ENCODE measurements at places on chromosomes 2 and 18.
A peak's percentile ranks its signal among the peaks of the same experiment; 100 is the strongest.

GRCh38 chr18:1246827-1247226 lies 342.2 kb downstream of the ADCYAP1 start:
- DNase-seq = no peak

GRCh38 chr2:57516698-57517340 lies 529.8 kb upstream of the VRK2 start:
- peak; percentile 55 for DNase-seq

GRCh38 chr2:164436131-164436530 lies 185.2 kb downstream of the GRB14 start:
- no peak for DNase-seq

GRCh38 chr2:206158563-206159345 lies 490 bp downstream of the NDUFS1 start:
- no peak for DNase-seq

GRCh38 chr2:121360566-121361300 lies 75.7 kb upstream of the TFCP2L1 start:
- no peak for DNase-seq

DNA sequence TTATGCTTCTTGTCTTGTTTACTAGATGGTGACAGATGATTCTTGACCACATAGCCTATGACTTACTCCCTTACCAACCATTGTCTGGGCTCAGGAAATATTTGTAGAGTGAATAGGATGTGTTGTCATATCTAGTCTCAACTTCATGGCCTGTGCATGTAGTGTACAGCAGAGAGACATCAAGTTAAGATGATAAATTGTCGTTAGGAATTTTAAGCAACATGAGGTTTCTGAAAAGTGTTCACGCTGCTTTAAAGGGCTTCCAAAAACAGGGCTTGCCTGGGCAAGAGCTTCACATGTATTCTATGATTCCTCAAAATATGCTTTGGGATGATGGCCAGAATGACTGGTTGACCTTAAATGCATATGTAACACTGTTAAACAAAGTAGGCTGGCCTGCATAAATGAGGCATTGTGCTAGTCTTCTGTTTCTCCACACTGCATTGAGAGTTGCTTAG lies 424.0 kb downstream of the RND3 start:
- no peak for DNase-seq

DNA sequence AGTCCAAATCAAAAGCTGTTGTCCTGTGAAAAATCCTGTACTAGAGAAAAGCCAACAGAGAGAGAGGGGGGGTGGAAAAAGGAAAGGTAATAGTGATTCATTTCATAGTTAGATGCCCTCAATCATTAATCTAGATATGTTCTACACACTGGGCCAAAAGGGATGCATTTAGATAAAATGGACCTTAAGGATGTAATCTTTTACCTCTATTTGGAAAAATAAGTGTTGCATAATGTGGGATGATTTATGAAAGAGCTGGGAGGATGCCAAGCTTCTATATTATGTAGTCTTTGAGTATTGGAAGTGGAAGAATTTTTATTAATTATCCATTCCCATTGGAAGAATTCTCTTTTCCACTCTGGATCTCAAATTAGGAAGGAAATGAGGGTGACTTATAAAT lies 480.5 kb upstream of the ZEB2 start:
- no peak for DNase-seq

DNA sequence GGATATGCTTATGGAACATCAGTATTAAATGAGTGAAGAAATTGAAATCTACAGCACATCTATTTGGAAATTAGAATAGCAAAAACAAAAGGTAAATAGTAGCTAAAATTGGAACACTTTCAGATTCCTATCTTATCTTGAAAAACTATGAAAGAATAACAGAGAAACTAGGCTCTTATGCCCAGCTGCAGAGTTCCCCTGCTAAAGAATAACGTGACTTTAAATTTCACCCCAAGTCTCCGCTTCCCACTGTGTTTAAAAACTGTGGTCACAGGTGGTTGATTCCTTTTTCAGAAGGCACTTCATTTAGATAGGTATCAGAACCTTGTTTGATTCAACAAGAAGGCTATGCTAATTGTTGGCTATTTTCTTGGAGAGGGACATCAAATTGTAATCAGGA lies 30.1 kb downstream of the ARHGAP28 start:
- no peak for DNase-seq

DNA sequence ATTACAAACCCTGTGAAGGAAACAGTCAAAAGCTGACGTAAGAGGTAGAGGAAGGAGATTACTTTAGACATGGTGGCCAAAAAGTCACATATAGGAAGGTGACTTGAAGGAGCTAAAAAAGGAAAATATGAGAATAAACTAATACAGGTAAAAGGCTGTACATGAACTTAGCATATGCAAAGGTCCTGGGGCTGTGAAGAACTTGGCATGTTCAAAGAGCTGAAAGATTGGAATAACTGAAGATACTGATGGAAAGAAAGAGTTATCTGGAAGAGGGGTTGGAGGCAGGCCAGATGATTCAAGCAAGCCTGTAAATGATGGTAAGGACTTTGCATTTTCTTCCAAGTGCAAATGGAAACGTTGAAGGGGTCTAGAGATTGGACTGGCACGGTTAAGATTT lies 13.2 kb downstream of the IL36A start:
- no peak for DNase-seq

DNA sequence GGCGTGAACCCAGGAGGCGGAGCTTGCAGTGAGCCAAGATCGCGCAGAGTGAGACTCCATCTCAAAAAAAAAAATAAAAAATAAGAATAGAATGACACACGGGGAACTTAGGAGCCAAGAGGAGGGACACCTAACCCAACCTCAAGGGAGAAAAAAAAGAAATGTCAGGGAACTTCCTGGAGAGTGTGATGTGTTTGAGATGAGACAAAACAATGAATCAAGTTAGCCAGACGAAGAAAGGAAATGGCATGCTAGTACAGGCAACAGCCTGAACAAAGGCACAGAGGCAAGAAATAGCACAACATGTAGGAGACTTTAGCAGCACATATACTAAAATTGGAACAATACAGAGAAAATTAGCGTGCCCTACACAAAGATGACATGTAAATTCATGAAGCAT lies 36.7 kb upstream of the PAPOLG start:
- no peak for DNase-seq

GRCh38 chr2:222945887-222946286 lies 85.1 kb downstream of the ACSL3 start:
- DNase-seq = no peak

- no peak for DNase-seq
These were observed 296.2 kb upstream of the NRP2 start for GRCh38 chr2:205386109-205386508.

DNA sequence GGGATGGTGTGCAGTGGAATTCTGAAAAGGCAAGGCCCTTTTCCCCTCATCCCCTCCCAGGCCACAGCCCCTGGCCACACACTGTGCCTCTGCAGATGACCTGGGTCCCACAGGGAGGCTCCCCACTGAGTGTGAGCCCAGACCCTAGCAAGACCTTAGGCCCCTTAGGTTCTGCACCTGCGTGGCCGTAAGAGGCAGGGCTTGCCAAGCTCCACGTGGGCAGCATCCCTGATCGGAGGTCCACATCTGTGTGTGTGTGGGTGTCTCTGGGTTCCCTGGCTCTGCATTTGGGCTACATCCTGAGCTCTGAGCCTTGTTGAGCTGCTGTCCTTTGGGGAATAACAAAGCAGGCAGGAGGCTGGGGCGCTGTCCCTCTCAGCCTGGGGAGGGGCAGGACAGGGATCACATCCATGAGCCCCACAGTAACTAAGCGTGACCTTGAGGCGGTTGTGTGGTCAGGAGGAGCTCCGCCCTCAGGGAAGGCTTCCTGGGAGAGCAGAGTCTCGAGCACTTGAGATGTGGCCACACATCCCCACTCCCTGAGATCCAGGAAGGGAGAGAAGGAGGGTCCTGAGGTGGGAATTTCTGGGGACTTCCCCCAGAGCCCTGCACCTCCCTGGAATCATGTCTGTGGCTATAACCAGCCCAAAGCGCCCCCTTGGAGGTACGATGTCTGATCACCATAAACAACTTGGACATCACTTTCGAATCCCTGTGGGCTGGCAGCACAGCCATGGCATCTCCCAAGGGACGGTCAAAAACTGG lies 84.8 kb downstream of the STPG4 start:
- no peak for DNase-seq

GRCh38 chr2:190637281-190637734 lies 11.6 kb upstream of the NAB1 start:
- DNase-seq = no peak

DNA sequence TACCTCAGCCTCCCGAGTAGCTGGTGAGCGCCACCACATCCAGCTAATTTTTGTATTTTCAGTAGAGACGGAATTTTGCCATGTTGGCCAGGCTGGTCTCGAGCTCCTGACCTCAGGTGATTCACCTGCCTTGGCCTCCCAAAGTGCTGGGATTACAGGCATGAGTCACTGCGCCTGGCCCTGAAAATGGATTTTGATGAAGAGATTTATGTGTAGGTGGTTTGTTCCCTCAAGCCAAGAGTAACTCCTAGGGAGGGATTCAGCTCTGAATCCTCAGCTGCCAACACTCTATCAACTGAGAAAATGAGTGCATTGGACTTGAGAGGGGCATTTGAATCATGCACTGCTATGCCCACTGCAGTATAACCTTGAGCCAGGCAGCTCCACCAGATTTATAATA lies 17.5 kb upstream of the LIPG start:
- no peak for DNase-seq

- peak; percentile 37 for DNase-seq
These were observed 36.1 kb upstream of the GPD2 start for GRCh38 chr2:156399950-156400705.

- DNase-seq = no peak
These were observed 90.5 kb upstream of the MYO3B start for GRCh38 chr2:170087413-170087793.

DNA sequence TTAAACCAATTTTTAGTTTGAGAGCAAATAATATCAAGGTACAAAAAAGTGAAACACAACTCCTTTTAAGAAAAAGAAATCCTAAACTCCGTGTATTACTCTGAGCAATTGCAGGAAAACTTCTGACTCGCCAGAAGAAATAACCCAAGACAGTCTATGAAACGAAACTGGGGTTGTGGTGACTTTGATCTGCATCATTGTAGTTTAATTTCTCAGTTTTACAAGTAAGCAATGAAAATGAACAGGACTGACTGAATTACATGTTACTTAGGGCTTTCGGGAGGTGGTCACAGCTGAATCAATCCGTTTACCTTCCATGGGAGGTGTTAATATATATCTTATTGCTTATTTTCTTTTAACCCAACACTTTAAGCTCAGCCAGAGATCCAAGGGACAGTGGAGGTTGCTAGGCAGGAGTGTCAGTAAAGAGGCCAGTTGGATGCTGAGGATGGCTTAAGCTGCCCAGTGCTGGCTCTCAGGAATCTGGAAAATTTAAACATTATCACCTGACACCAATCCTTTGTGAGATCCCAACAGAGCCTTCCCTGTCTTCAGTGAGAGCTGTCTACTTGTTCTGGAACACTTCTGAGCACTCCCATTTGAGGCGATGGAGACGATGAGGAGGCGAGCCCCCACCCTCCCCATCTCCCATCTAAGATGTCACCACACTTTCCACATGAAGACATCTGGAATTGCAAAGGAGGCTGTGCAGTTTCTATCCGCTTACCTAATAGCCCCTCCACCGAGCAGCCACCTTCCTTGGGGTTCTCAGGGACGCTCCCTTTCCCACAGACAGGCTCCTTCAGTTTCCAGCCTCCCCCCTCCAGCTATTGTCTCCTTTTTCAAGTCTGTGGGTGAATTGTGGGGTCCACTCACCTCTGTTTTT lies 3.6 kb upstream of the RAB31 start:
- DNase-seq = no peak

DNA sequence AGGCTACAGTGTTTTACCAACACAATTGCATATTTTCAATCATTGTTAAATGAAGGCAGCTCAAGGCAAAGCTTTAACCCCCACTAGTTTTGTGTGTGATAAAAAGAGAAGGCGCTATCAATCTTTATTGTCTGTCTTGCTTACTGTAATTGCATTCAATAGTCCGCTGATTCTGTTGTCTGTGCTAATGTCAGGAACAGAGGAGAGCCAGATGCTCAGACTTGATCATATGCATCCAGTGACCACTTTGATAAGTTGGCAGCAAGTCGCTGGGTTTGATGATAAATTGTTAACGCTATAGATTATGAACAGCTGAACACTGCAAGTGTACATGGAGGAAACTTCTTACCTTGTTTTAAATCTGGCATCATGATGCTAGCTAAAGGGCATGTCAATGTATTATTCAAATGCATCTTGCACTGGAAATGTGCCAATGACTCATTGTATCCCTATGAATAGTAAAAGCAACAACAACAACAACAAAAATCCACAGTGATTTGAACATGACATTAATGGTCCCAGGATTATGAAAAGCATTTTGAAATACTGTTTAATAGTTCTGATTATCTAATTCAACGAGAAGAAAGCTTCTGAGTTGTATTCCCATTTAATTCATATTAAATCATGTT lies 423.5 kb upstream of the FANCL start:
- DNase-seq = no peak

GRCh38 chr2:231133365-231134099 lies 8.7 kb upstream of the HTR2B start:
- no peak for DNase-seq

DNA sequence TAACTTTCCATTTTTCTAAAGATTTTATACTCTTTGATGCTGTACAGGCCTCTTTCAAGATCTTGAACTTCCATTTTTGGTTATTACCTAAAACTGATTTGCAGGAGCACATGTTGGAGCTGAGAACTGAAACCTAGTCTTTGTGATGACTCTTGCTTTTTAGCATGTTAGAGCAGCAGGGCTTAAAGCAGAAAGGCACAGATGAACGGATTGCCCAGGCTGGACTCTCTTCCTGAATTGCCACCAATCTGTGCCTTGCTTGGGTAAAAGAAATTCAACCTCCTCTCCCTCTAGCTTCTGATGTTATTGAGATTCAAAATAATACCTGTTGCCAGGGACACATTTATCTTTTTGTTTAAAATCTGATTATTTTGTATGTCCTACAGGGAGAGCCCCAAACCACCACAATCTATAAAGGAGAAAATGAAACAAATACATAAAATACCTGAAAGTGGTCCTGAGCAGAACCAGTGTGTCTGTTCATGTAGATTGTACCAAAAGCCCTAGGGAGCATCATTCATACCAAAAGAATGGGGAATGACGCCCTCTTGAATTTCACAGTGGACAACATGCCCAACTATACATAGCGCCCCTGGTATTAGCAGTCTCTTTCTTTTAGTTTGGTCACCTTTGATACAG lies 277.0 kb upstream of the MAP2 start:
- DNase-seq = no peak

- DNase-seq = peak; percentile 46
These were observed 92.1 kb upstream of the CREB1 start for GRCh38 chr2:207437524-207438143.

DNA sequence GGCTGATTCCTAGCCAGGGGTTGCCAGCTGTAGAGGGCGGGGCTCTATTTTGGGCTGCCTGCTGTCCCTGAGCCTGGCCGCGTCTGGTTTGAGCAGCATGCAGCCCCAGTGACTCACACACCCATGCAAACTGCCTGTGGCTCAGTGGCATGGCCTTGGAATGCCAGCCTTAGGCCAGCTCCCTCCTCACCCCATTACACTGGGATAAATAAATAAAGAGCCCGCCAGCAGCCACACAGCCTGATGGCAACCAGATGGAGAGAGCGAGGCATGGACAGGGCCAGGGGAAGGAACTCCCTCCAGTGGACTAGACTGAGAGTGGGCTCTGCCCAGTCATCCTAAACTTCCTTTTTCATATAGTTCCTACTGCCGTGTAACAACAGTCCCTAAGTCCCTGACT lies 18.3 kb downstream of the NHEJ1 start:
- no peak for DNase-seq
